ENCODE measurements at places on chromosomes 2 and 18.

DNA sequence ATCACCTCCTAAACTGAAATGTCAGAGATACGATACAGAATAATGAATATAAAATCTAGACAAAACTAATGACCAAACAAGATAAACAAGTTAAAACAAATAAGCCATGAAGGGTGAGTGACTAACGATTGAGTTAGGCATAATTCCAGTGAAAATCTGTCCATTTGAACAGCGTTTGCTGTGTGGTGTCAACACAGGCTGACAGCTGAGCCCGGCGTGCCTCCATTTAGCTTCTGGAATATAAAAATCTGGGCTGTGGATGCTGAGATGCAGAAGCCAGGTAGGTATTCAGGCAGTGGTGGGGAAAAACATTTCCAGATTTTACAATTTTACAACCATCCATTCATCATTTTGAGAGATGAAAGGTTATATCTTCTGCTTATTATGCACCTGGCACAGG lies 2041.4 kb upstream of the CELF4 start:
- DNase-seq = no peak

DNA sequence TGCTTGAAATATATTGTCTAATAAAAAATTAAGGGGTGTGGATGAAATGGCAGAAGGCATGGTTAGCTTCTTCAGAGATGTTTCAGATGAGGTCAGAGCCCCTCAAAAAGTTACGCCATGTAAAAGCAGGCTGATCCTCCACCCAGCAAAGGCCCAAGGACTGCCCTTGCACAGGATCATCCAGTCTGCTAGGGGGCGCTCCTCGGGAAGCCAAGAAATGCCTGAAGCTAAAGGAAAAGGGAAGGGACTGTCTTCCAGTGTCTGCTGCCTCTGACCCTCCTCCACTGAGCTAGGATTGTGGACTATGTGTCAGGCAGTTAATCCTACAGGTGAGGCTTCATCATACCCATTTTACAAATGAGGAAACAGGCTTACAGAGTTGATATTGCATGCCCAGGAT lies 33.8 kb upstream of the TEX51 start:
- DNase-seq = no peak

- DNase-seq = no peak
Observed at GRCh38 chr18:46261799-46262198, 157.6 kb downstream of the HAUS1 start.

- DNase-seq = no peak
Observed at GRCh38 chr2:110678457-110679336, 834 bp upstream of the BUB1 start.
